Islet precursor cell (in vitro differentiated cells): ENCODE measurements at places on chromosomes 12 and 14.
A peak's percentile ranks its signal among the peaks of the same experiment; 100 is the strongest.

DNA sequence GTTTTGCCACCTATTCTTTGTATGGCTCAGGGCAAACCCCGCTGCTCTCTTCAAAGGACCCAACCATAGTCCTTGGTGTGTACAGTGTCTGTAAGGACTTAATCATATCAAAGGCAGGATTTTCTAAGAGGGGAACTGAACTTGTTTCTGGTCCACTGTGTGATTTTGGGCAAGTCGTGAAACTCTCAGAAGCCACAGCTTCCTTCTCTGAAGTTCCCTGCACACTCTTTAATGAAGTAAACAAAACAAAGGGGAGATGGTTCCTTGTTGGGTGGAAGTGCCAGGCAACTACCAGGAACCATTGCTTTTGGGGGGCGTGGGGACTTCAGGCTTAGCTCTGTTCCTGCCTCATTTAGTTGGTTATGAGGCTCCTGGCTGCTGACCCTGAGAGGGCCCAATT, 152.4 kb downstream of the VRK1 start:
- DNase-seq: no peak

DNA sequence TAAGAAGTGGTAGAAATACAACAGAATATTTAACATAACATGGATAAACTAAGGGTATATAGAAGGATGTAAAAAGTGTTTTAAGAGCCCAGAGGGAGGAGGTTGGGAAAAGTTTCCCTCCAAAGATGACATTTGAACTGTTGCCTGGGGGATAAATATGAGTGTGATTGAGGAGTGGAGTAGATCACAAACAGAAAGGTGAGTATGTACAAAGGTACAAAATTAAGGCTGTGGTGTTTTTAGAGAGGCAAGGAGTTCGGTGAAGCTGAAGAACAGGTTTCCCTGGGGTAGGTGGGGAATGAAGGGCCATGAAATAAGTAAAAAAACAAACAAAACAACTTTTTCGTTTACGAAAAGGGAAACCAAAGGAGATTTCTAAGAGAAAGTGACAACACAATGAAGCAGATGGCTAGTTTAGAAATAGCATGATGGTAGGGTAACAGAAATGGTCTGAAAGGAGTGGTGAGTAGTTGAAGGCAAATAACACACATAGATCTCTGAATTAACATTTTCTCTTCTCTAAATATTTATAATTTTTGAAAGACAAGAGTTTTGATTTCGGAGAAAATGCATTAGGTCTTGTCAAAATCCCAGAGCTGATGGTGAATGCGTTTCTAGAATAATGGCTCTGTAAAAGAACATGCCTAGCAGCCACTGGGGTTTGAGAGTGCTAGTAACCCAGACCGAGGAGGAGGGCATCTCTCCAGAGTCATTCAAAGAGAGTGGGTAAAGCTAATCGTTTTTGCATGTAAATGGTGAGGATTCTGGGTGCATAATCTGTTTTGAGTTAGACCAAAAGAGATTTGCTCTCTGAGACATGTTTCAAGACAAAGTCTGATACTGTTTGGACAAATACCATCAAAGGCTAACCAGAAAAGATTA, 240.4 kb upstream of the DCN start:
- DNase-seq: no peak

DNA sequence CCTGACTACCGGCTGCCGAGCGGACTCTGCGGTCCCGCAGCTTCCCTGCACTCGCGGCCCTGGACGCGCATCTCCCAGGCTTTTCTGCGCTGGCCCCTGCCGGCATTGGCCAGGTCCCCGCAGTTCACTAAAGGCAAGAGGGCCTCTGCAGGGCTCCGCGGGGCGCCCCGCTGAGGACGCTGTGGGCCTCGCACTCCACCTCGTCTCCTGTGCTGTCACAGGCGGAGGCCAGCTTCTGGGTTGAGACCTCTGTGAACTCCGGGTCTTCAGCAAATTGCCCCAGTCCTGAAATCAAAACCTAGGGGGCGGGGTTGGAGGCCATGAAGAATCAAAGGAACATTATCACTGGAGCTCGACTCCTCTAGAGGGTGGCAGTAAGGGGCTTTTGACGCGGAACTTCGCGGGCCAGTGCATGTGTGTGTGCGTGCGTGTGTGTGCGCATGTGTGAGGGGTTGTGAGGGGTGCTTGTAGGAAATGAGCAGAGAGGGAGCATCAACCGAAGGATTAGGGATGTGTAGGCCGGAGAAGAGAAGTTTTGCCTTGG, 68.5 kb upstream of the CAPRIN2 start:
- peak; percentile 93 for DNase-seq

DNA sequence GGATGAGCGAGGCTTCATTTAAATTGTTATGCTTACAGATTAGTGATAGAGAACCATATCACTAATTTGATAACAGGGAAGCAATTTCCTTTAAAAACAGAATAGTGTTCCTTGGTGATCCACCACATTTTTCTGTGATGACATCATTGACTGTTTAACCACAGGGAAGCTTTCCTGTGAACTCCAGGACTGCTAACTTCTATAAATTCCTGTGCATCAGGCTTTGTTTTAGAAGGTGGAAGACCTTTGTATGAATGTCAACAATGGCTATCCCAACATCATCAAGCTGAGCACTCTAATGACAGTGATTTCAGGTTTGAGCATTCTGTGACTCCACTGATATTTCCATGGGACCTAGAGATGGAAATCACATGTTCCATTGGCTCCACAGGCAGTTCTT, 177.1 kb downstream of the RMST start:
- DNase-seq: peak; percentile 57

DNA sequence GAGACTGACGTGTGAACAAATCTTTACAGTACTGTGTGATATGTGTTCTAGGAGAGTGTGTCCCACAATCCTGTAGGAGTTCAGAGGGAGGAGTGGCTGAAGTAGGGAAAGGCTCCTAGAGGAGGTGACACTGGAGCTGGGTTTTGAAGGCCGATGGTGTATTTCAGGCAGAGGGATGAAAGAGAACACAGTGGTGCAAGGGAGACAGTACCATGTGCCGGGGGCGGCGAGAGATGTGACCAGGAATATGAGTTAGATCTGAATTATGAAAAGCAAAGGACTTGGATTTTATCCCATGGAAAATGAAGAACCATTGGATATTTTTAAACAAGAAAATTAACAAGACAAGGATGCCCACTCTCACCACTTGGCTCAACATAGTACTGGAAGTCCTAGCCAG, 77.0 kb upstream of the ESRRB start:
- DNase-seq: peak; percentile 4

GRCh38 chr14:106556665-106557289, 1030.4 kb downstream of the TMEM121 start:
- DNase-seq: no peak

DNA sequence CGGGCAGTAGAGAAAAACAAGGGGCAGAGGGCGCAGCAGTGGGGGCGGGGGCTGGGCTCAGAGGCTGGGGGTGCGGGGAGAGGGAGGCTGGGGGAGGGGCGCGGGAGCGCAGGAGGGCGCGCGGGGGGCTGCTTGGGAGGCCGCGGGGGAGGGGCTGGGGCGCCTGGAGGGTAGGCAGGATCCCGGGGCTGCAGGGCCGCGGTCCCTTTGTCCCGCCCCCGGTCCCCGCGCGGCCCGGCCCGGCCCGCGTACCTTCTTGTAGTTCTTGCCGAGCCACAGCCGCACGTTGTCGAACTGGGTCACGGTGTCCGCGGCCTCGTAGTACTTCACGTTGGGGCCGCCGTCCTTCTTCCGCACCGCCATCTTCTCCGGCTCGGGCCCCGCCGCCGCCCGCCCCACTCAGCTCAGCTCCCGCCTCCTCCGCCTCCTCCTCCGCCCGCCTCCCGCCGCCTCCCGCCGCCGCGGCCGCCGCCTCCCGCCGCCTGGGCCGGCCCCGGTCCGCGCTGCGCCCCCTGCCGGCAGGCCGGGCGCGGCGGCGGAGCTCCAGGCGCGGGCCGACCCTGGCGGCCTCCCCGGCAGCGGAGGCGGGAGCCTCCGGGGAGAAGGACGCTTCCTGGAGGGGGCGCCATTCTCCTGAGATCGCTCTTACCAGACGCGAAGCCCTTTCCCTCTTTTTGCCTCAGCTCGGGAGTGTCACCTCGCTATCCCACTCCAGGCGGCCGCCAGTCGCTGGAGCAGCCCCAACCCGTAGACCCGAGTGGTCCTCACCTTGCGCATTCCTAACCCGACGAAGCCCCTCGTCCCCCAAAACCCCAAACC, at the start of gene SMARCC2:
Gene SMARCC2, minus strand, starts transcription at position 385 of the 819 bp plus-strand sequence. Its CDS starts 22 bp downstream, at position 363.
- DNase-seq: peak; percentile 98

DNA sequence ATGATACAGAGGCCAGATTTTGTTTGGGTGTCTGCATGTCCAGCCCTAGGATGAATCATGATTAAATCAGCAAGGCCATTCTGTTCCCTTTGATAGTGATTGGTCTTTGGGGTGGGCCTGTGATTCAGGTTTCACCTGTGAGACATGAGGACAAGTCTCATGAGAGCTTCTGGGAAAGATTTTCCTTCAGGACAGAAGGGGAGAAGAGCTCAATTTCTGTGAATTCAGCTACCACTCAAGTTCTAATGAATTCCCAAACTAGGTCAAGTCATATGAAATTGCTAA, 73.4 kb downstream of the ZNF664 start:
- no peak for DNase-seq

GRCh38 chr12:121404734-121405133, 4.8 kb downstream of the RNF34 start:
- no peak for DNase-seq

DNA sequence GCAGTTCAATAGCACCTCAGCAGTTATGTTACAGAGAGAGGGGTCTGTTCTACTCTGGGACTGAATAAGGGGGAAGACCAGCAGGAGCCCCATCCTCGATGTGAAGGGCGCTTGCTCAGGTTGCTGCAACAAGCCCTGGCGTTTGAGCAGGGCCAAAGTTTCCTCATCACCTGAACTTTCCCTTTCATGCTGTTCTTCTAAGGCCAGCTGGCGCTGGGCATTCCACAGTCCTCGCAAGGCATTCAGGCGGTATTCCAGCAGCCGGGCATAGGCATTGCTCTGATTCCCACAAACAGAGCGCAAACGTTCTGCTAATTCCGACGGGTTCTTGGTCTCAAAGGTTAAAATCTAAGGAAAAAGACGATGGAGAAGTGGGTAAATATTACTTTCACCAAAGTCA, 62.8 kb downstream of the HECTD4 start:
- DNase-seq: no peak

- DNase-seq: no peak
These were observed 20.6 kb upstream of the PKP2 start for GRCh38 chr12:32917094-32917611.

- DNase-seq: no peak
These were observed 8.3 kb downstream of the MEG3 start for GRCh38 chr14:100834082-100834793.

- DNase-seq: no peak
These were observed 11.3 kb downstream of the KCNK10 start for GRCh38 chr14:88311780-88312179.

DNA sequence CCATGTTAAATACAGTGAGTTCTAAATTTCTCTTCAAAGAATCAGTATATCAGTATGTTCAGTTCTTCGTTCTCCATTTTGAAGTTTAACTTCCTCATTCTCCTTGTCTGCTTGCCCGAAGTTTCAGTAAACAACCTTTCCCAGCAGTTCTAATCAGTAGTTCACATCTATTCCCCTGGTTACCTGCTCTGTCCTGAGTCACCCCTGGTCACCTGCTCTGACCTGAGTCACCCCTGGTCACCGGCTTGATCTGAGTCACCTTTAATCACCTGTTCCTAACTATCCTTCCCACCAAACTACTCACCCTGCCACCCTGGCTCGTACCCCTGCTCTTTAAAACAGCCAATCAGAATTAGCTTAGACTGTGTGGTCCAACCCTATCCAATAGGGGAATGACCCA, 9.4 kb upstream of the OR10G3 start:
- DNase-seq: peak; percentile 68

GRCh38 chr14:42855085-42855484, 1248.4 kb downstream of the LRFN5 start:
- DNase-seq: no peak

- DNase-seq: no peak
These were observed 499.7 kb downstream of the EGLN3 start for GRCh38 chr14:33451211-33451610.

DNA sequence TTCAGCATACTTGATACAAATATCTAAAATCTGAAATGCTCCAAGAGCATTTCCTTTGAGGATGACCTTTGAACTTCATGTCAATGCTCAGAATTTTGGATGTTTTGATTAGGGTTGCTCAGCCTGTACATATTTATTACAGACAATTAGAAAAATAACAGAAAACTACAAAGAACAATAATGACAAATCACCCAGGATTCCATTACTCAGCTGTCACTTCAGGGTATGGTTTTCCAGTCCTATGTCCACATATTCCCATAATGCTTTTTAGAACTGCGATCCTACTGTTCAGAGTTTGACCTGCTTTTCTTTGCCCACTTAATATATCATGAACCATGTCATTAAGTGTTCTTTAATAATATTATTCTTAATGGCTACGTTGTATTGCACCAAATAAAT, 11.4 kb downstream of the DLGAP5 start:
- no peak for DNase-seq

DNA sequence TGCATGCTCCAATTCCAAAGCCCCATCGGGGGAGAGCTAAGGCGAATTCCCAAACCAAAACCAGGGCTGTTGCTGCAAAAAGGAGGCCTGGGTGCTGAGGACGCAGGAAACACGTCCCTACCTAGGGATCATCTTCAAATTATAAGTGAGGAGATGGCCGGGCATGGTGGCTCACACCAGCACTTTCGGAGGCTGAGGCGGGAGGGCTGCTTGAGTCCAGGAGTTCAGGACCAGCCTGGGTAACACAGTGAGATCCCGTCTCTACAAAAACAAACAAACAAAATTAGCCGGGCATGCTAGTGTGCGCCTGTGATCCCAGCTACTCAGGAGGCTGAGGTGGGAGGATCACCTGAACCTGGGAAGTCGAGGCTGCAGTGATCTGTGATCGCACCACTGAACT, 143.2 kb downstream of the CALM1 start:
- DNase-seq: no peak

DNA sequence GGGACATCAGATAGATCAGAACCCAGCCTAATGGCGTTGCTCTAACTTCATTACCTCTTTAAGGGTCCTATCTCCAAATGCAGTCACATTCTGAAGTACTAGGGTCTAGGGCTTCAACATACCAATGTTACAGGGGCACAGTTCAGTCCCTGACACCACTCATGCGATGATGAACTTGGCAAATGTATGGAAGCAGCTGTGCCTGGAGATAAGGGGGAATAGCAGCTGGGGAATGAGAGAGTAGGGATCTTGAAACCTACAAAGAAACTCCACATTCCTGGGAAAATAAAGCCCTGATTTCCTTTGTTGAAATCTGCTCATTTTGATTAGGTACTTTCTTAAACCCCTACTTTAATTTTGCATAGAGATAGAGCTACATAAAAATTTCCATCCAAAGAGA, 20.5 kb upstream of the TMCC3 start:
- DNase-seq: no peak

DNA sequence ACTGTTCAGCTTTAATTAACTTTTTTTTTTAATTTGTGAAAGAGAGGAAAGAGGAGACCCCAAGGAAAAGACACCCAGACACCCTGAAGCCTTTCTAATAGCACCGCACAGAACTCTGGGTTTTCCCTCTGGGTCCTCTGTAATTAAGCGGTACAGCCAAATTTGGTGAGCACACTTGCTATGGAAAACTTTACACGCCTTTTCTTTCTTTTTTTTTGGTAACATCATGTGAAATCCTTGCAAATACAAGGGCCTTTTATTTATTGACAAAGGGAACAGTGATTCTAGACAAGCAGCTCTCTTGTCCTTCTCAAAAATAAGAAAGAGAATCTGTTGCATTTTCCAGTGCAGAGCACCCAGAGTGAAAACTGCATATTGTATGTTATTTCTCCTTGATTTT, 44.4 kb upstream of the CPM start:
- DNase-seq: no peak

GRCh38 chr14:68862954-68863594, 70.2 kb upstream of the ZFP36L1 start:
- peak; percentile 89 for DNase-seq
